Adipocyte (in vitro differentiated cells): ENCODE measurements at places on chromosomes 11 and 22.

- no peak for DNase-seq
Observed at GRCh38 chr11:68008381-68009337, 1.5 kb upstream of the ALDH3B1 start.

- no peak for DNase-seq
Observed at GRCh38 chr22:22546490-22546889, 12.6 kb downstream of the PRAME start.

DNA sequence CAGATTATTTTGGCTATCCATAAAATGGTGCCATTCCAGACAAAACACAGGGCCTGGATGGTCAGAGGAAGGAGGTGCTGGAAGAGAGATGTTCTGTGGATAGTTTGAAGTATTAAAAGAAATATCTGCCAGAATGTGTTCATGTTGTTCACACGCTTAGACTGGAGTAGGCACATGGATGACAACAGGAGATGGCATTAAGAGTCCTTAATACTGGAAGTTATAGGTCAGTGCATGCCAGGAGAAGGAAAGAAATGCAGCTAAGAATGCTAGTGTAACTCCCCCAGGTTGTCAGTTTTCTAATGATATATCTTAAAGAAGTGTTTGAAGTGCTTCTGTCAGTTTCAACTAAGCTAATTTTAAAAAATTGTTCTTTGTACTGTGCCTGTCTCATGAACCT is 20.2 kb downstream of the KREMEN1 start:
- DNase-seq = no peak

- DNase-seq = no peak
Observed at GRCh38 chr22:25389541-25389919, 170.1 kb downstream of the CRYBB2 start.

- no peak for DNase-seq
Observed at GRCh38 chr22:30747493-30747892, 52.8 kb downstream of the OSBP2 start.
